ENCODE measurements at places on chromosomes 1 and 21.

- DNase-seq, result no peak
These were observed 34.6 kb upstream of the COX20 start for GRCh38 chr1:244800821-244801220.

DNA sequence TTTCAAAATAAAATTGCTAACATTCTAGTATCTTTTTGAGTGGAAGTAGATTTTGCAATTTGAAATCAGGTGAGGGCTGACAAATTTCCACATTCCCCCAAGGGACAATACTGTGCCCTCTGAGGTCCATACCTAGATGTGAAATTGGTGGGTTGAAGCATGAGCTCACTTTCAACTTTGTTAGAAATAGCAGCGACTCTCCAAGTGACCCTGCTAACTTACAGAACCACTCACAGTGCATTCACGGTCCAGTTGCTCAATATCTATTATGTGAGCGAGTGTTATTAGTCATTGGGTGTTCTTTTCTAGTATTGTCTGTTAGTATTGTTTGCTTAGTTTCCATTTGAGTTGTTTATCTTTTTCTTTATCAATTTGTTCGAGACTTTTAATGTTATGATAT, 53.6 kb upstream of the ASB17 start:
- no peak for DNase-seq

DNA sequence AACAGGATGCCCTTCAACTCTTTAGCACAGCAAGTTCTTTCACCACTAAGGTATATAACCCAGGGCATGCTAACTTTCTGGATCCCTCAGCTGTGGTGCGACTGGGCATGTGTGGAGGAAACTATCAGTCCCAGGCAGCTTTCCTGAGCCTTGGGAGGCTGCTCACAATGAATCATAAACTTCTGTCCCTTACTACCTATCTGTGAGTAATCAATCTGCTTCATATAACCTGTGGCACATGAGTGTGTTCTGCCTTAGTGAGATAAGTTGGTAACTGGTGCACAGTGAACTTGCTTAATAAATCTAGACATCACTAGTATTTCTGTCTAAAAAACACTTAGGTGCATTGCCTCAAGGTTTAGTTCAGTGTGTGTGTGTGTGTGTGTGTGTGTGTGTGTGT, 158.0 kb downstream of the GPATCH2 start:
- no peak for DNase-seq

DNA sequence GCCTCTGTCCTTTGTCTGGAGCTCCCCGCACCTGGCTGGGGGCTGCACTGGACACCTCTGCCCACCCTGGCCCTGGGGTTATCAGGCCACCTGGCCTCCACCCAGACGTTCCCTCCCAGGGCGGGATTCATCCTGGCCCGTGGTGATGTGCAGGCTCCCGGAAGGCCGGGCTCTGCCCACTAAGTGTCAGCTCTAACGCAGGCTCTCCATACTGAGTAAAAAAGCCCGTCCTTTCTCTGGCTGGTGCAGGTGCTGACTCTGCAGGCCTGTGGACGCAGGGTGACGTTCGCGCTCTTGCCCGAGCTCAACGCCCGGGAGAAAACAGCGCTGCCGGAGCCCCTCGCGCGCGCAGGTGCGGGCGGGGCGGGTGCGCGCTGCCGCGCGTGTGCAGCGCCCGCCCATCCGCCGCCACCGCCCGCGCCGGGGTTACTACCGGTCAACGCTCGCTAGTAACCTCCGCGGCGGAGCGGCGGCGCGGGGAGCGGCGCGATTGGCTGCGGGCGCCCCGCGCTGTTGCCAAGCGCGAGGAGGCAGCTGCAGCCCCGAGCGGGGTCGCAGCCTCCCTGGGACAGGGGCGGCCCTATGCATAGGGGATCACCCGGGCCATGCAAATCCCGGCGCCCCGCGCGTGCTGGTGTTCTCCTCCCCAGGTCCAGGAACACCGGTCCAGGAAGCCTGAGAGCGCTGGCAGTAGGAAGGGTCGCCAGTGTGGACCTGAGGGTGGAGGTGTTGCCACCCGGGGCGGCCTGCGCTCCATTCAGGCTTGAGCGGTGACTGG, 15.7 kb downstream of the ABCG1 start:
- peak; percentile 58 for DNase-seq

- no peak for DNase-seq
These were observed 123.4 kb downstream of the RIPK4 start for GRCh38 chr21:41643246-41643966.

DNA sequence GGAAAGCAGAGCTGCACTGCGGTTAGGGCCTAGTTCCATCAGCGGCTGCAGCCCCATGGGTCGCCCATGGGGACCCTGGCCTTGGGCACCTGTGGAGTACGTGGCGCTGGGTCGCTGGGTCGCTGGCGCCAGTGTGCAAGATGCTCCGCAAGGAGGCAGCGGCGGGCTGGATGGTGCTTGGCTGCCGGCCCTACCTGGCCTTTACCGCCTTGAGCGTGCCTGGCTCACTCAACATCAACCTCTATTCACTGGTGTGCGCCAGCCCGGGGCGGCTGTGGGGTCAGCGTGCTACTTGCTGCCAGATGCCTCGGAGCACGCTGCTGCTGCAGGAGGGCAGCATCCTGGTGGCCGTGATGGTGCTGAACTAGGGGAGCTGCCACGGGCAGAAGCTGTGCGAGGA, 85.1 kb upstream of the RHOU start:
- DNase-seq, result no peak

DNA sequence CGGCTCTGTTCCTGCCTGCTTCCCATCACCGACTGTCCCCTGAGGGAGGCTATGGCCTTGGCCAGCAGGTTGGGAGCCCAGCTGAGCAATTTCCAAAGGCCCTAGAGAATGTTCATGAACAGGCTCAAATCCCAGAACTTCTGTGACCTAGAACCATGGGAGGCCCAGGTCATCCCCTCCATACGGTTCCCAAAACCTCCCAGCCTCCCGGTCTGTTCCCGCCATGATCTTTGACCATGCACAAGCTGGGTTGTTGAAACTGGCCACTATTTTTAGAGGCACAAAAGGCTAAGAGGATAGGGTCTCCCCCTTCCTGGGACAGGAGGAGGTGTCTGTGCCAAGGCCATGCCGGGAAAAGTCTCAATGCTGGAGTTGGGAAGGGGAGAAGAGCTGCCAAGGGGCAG, 27.5 kb downstream of the EPHA2 start:
- DNase-seq, result no peak

GRCh38 chr1:63774617-63775417, 1.0 kb downstream of the ROR1 start:
- DNase-seq, result no peak

- DNase-seq, result no peak
These were observed 198.2 kb downstream of the CENPF start for GRCh38 chr1:214801191-214801590.

- no peak for DNase-seq
These were observed 23.0 kb upstream of the PADI1 start for GRCh38 chr1:17181781-17182464.

DNA sequence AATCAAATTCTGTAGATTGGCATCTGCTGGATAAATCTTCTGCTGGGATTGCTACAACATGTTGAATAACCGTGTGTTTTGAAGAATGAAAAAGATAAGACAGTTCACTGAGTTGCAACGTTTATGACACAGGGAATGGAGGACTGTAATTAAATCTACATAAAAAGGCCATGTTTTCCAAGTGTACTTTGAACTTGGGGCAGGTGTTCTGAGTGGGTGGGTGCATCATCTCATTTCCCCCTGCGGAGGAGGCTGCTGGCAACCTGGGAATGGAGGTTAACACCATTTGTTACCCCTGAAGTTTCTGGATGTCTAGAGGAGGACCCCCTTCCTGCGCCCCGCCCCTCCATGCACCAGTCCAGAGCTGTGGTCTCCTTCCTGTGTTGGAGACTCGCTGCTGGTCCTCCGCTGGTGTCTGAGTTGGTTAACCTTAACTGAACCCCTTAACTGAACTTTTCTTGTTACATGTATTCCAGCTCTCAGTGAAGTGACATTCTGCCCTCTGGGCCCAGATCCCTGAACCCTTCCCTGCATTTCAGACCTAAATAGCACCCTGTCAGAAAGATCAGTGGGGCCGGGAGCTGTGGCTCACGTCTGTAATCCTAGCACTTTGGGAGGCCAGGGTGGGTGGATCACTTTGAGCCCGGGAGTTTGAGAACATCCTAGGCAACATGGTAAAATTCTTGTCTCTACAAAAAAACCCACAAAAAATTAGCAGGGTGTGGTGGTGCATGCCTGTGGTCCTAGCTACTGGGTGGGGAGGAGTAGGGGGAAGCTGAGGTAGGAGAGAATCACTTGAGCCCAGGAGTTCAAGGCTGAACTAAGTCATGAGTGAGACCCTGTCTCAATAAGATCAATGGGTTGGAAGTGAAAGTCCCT, 31.8 kb downstream of the UCK2 start:
- no peak for DNase-seq

GRCh38 chr1:230128569-230129285, 61.7 kb downstream of the GALNT2 start:
- no peak for DNase-seq

- no peak for DNase-seq
These were observed 66.3 kb downstream of the OMA1 start for GRCh38 chr1:58480191-58480590.

GRCh38 chr1:238485057-238485911, 594.6 kb upstream of the ZP4 start:
- DNase-seq, result no peak

GRCh38 chr1:117128323-117129079, 7.0 kb upstream of the TRIM45 start:
- DNase-seq, result no peak

GRCh38 chr1:238558156-238558555, 667.4 kb upstream of the ZP4 start:
- DNase-seq, result no peak

GRCh38 chr1:47812904-47813514, 184.2 kb downstream of the TRABD2B start:
- DNase-seq, result no peak

DNA sequence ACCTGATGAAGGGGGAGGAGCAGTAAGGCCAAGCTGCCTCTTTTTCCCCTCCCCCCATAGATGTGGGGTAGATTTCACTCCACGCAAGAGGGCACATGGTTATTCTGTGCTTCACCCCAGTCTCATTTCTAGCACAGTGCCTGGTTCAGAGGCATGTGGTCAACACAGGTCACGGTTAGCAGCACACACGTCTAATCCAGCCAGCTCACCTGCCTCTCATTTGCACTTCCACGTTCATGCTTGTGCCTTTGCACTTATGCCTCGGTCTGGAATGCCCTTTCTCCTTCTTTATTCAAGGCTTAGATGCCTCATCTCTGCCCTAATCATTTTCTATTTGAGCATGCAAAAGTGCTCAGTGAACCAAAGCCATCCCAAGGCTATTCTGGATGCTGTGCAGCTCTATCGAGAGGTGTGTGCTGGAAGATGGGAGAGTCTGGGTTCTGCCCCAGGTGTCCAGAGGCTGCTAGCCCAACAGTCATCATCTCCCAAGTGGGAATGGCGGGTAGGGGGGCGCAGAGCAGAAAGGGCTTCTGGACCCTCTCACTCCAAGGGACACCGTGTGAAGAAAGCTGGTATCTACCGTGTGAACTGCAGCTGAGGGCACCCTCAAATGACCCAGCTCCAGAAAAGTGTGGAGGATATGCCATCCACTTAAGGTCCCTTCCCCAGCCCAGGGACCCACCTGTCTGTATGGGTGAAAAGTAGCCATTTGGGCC, 2.1 kb upstream of the A3GALT2 start:
- DNase-seq, result no peak

Measured in activated CD4-positive, alpha-beta T cell treated with anti-CD3 and anti-CD28 coated beads for 24 hours (primary cell).